ENCODE measurements at places on chromosomes 3 and 15. TPM values are rescaled to one million over a fixed set of nuclear protein-coding genes. Genes with fewer than 3 reads are reported as not detected.

SLC27A2 gene
- total RNA-seq = 2.3 TPM

HTR3E gene
- not detected for total RNA-seq

ZNF774 gene
- 1.8 TPM for total RNA-seq

MANF gene
- 44.3 TPM for total RNA-seq

SPINK8 gene
- total RNA-seq = not detected

TBL1XR1 gene
- 58.5 TPM for total RNA-seq

RTP4 gene
- total RNA-seq = 1.1 TPM
